ENCODE measurements at places on chromosomes 5 and 9.

DNA sequence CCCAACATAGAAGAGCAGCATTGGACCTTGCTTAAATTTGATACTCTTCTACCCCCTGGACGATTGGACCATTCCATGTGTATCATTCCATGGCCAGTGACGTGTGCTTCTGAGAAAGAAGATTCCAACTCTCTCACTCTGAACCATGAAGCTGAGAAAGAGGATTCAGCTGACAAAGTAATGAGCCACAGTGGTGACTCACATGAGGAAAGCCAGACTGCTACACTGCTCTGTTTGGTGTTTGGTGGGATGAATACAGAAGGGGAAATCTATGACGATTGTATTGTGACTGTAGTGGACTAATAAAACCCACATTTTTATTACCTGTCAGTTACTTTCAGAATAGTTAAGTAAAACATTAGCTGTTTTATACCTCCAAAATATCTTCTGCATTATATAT, 7.5 kb downstream of the HSPA5 start:
- DNase-seq: no peak

DNA sequence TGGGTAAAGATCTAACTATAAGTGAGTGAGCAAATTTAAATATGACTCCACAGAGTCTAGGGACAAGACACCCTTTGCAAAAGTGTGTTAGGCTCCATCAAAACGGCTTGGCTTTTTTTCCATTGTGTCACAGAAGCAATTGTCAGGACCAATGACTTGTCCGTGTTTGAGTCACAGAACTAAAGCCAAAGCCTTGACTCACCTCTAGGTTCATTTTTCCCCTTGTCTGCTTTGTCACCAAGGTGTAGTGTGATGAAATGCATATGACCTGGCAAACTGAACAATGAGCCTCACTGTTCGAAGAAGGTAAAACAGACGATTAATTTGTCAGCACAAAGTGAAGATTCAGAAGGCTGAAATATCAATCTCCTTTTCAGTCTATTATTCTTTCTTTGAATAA, 331.0 kb downstream of the GLIS3 start:
- DNase-seq: no peak

GRCh38 chr9:3809724-3810123, 283.9 kb upstream of the RFX3 start:
- no peak for DNase-seq

DNA sequence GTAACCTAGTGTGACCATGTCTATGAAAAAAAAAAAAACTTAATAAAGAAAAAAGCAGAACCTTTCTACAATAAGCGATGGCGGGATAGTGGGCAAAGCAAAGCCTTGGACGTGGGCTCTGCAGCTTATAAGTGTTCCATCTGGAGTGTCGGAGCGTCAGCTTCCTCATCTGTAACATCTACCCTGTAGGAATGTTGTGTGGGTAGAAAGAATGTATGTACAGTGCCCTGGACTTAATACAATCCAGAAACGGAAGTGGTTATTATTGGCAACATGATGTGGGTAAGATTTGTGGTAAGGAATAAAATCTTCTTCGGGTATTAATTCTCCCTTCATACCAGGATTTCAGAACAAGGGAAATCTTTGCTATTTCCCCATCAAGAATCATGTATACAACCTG, 66.5 kb downstream of the SEMA5A start:
- no peak for DNase-seq

DNA sequence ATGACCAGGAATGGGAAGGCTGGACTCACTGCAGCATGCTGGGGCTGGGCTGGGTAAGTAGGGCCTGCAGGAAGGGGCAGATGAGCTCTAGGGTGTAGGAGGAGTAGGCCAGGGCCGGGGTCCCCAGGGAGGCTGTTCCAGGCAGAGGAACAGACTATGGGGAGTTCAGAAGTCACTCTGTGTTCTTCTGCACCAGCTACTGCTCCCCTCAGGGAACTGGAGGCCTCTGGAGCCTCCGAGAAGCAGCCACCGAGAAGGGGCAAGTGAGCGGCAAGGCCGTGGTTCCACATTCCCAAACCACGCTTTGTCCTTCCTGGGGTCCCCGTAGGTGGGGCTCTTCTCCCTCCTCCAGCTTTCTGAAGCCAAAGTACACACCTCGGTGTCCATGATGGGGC, 8.4 kb upstream of the SLC2A6 start:
- DNase-seq: no peak

GRCh38 chr5:44372028-44372427, 17.2 kb downstream of the FGF10 start:
- DNase-seq: no peak

DNA sequence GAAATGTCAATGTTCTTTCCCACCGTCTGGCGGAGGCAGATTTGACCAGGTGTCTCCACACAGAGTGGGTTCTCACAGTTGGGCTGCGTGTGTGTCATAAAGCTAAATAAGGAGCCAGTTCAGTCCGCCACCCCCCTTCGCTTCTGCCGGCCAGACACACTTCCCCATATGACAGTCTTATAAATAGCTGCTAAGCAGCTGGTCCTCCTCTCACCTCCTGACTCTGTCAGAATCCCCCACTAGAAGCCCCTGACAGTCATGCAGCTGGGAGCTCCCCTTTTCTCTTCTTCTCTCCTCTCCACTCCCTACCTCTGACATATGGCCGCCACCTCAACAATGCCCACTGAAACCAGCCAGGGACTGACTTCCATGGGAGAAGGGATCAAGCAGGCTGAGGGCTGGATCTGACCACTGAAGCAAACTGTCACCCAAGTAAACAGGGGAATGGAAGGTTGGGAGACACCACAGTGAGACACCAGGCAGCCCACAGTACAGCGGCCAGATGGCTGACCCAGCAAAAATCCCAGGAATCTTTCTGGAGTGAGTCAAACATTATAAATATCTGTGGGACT, 141.9 kb upstream of the EFNA5 start:
- DNase-seq: no peak

- no peak for DNase-seq
These were observed 502.0 kb downstream of the CDH12 start for GRCh38 chr5:22351178-22351577.

DNA sequence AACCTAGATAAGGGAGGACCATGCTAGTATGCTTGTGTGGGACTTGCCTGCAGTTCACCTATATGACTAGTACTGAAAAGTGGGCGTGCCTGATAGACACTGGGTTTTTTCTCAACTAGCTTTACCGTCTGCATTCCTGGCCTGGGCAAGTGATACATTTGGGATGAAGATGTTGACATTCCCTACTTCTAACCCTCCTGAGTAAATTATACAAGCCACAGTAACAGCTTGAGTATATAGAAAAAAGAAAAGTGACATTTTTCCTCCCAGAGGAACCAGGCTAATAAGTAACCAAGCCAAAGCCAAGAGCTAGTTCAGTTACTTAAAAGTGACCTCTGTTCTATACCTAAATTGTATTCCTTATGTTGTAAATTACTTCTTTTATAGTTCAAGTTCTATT, 153.8 kb upstream of the CYLC2 start:
- DNase-seq: no peak

DNA sequence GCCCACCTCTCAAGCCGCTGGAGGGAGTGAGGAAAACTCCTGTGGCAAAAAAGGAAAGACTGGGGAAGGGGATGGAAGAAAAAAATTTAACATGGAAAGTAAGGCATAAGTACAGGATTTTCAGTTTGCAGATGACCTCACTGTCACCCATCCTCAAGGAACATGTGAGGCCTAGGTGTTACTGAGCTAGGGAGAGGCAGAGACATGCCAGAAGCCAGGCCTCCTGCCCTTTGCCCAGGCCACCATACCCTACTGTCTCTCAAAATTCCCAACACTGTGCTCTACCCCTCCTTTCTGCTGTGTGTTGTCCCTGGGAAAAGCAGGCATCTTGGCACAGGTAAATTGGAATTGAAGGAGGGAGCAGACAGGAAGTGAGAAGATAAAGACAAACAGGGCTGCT, 4.4 kb upstream of the MGAT1 start:
- no peak for DNase-seq

- DNase-seq: no peak
These were observed 52.1 kb downstream of the ENC1 start for GRCh38 chr5:74588415-74588814.

DNA sequence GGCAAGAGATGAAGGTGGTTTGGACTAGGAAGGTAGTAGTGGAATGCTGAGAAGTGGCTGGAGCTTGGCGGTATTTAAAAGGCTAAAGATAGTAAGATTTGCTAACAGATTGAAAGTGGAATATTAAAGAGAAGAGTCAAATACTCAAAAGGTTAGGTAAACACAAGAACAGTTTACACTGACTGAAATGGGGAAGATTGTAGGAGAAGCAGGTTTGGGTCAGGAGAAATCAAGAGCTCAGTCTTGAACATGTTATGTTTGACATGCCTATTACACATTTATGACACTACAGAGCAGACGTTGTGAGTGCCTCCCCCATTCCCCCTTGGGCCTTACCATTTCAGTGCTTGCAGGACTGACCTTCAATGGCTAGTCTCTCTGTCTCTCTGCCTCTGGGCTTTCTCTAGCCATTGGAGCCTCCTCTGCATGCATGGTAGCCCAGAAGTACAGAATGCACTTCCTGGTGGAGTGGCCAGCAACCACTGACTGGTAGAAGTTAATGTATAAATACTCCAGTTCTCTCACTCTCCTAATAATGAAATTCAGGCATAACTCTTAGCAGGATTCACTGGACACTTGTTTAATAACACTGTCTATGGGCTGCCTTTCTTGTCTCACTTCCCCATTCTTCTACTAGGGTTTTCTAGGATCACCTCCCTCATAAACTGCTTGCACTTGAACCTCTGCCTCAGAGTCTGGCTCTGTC, 56.8 kb downstream of the HMGCS1 start:
- DNase-seq: no peak

DNA sequence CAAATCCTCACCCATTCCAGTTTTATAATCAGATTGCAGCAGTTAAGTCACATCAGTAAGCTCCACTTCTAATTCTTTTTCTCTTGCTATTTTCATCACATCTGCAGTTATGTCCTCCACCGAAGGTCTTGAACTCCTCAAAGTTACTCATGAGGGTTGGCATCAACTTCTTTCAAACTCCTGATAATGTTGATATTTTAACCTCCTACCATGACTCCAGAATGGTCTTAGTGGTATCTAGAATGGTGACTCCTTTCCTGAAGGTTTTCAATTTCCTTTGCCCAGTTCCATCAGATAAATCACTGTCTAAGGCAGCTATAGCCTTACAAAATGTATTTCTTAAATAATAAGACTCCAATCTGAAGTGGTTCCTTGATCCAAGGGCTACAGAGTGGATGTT, 53.8 kb upstream of the EDIL3 start:
- DNase-seq: no peak

DNA sequence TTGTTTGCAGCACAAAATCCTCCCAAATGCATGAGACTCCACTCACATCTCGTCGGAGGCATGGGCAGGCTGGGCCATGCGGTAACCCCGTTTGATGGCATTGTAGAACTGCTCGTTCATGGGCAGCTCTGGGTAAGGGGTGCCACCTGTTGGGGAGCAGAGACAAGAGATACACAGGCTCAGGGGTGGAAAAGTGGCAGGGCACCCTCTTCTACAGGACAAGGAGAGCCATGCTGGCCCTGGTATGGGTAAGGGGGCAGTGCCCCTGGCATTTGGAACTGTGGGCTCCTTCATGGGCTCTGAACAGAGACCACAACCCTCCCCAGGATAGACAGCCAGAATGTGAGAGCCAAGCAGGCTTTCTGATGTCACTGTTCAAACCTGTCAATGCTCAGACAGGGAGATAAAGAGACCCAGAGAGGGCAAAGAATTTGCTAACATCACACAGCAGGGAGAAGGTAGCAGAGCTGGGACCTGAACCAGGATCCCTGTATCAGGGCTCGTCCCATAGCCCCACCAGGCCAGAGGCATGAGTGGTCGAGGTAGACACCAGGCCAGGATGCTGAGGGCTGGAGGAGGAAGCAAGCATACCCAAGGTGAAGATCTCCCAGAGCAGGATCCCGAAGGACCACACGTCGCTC, 33.2 kb upstream of the CSF1R start:
- DNase-seq: no peak

DNA sequence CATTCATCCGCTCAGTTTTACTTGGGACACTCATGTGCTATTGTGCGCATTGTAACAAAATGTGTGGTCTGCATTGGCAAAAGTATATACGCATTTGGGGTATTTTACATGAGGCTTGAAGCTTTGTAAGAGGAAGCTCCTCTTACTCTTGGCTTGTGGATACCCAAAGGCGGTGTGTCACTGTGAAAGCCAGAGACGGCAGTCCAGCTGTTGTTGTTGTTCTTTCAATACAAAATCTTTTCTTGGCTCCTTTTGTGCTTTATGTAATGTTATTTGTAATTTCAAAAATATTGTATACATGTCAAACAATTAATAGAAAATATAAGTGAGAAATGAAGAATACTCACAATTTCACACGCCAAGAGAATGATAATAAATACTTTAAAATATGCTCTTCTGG, 128.3 kb upstream of the MOCS2 start:
- DNase-seq: no peak

DNA sequence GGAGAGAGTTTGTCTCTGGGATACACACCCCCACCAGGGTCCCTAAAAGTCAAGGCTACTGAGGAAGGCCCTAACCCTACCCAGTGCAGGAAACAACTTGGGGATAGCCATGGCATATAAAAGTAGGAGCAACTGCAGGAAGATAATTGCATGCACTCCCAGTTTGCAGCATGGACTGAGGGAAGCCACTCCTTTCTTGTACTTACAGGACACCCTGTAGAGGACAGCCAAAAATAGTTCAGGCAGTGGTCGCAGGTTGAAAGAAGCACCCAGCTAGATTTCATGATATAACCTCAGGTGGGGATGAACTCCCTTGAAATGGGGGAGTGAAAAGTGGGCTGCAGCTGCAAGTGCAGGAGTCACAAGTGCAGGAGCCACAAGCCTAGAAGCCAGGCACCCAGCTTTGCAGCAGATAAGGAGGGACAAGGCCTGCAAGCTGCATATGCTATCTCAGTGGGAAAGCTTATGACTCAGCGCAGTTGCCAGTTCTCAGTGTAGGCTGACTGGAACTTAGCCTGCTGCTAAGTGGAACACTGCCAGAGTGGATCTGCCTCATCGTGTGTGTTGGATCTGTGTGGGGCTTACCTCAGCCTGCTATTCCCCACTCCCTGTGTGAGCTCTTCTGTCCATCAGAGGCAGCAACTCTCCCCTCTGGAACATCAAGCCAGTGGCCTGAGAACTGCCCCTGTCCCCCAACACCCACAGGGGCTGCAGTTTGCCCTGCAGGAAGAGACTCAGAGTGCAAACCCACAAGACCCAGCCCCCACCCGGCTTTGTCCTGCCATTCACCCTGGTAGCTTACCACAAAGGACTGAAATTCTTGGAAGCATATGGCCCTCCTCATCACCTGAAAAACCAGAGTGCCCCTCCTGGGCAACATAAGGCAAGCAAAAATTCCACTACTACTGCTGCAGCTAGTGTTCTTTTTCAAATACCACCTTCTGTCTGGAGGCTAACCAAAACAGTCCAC, 42.7 kb downstream of the CYLC2 start:
- DNase-seq: no peak

All from central memory CD8-positive, alpha-beta T cell (primary cell).